ENCODE measurements at places on chromosomes 11 and 22.

DNA sequence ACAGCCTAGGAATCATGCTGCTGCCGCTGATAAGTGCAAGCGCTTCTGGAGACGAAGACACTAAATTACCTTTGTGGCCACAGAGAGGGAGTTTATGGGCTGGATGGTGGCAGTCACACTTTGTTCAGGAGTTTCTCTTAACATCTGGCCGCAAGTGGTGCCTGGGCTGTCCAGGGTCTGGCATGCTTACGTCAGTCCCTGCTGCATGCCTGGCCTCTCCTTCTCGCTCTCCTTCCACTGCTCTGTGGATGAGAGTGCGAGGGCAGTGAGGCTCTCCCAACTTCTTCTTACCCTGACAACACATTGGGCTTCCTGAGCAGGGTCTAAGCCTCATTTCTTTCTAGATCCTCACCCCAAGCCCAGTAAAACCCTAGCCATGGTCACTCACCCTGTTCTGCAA lies 160.7 kb upstream of the SEZ6L start:
- no peak for DNase-seq

GRCh38 chr11:33605703-33606102 lies 94.9 kb downstream of the C11orf91 start:
- DNase-seq: no peak

GRCh38 chr11:28632338-28632737 lies 524.1 kb downstream of the METTL15 start:
- DNase-seq: no peak

- DNase-seq: no peak
Measured at GRCh38 chr11:20013346-20014066, 146.8 kb downstream of the DBX1 start.

DNA sequence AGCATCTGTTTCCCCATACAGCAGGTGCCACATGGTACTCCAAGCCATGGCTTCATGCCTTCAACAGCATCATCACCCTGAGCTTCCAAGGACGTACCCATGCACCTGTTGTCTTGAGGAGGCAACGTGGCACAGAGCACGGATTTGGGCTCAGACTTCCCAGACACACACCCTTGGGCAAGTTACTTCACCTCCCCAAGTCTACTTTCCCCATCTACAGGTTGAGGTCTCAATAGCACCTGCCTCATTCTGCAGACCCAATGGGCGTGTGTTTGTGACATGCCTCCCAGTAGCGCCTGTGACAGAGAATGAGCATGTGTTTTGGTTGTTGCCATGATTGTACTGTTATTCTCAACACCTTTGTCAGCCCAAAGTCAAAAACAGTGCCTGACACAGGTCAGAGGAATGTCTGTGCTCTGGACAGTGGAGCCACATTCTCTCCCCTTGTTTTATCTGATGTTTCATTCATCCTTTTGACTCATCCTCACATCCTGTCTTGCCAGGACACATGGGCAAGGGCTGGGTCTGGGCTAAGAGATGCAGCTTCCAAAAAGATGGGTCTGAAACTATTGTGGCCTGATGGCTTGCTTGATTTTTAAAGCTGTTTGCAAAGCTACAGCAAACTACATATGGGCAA lies 53.4 kb upstream of the CCND1 start:
- no peak for DNase-seq

DNA sequence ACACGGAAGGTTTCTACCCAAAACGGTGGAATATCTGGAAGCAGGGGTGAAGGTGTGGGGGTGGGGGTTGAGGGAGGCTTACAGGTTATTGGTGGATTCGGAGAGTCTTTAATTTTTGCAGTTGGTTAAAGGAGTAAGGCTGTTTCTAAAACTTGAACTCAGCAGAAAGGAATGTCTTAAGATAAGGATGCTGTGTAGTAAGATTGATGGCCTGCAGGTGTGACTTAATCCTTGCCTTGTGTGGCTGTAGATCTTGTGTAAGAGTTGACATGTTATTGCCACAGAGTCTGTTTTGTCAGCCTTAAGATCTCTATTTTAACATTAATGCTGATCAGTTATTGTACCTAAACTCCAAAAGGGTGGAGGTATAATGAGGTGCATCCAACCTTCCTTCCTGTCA lies 16.4 kb upstream of the OR6M1 start:
- no peak for DNase-seq

Measured in CD8-positive, alpha-beta memory T cell (primary cell).